ENCODE measurements at places on chromosomes 16 and 17. TPM values are rescaled to one million over a fixed set of nuclear protein-coding genes. Genes with fewer than 3 reads are reported as not detected.

- DNase-seq = no peak
These were observed 38.0 kb upstream of the CDH15 start for GRCh38 chr16:89133457-89134127.

DNA sequence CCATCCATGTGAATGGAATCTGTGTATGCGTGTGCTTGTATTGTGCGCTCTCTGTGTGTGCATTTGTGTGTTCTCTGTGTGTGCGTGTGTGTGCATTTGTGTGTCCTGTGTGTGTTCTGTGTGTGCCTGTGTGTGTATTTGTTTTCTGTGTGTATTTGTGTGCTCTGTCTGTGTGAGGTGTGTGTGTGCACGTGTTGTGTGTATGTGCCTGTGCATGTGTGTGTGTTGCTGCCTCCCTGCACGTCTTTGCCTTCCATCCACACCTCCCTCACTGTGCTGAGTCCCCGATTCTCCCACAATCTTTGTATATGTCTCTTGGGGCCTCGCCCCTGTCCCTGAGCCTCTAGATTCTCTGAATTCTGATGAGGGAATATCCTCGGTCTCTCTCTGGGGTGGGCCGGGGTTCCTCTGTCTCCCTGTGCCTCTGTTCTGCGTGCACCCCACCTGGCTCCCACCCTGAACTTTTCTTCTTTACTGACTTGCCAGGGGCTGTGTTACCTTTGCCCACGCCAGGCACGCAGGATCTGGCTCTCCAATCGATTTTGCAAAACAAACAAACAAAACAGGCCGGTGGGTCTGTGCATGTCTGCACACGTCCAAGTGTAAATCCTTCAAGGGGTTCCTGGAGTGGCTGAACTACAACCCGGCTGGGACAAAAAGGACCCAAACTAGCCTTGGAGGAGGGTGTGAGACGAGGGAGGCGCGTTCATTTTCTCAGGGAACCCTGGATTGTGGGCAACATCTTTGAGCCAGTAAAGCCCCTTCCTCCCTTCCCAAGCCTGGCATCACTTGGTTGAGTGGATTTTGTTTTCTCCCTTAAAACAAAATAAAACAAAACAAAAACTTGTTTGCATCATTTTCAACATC lies 8.1 kb upstream of the FOXF1 start:
- no peak for DNase-seq

GRCh38 chr16:75216127-75216526 lies 2.7 kb upstream of the CTRB1 start:
- no peak for DNase-seq

DNA sequence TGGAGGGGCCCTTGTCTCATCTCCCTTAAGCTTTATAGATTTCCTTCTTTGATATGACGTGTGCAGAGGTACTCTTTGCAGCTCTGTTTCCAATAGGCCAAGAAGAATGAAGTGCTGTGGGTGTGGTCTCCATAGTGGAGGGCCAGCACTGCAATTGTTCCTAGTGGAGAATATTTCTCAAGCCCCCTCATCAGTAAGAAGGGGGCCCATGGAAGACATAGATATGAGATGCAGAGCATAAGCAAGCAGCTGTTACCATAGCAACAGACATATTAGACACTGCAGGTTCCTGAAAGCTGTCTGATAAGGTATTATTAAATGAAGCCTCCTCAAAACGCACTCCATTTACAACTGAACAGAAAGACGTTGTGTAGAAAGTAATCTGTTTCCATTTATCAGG lies 240.7 kb downstream of the ZFHX3 start:
- DNase-seq = peak; percentile 38

GRCh38 chr17:58252141-58252540 lies 13.8 kb downstream of the LPO start:
- DNase-seq = no peak

- no peak for DNase-seq
These were observed 66.3 kb downstream of the CLEC16A start for GRCh38 chr16:11010575-11011221.

DNA sequence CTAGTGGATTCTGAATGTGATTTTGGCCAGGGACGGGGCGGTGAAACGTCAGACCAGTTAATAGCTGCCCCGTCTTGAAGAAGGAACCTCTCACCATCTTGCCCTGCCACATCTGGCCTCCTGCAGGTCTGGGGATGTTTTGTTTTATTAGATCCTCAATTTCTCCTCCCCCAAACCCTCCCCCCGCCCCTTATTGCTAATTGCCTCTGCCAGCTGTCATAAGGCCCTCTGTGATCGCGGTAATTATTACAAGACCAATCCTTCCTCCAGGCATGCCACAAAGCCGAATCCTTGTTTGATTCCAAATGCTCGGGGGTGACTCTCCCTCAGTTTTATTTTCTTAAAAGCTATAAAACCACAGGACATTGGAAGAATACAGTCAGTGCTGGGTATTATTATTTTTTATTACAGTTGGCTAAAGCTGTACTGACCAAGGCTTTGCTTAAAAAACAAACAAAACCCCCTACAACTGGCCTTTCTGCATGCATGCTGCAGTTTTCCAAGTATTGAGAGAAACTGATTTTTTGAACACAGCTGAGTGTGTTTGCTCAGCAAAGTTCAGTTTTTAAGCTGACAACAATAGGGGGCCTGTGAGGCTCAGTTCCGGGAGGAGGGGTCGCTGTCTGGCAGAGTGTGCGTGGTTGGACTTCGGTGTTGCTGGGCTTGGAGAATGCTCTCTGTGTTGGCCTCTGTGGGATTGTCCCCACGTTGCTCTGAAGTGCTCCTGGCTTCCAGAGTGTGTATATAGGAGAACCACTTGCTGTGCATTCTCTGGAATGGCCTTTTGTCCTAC lies 1.7 kb downstream of the KSR1 start:
- peak; percentile 29 for DNase-seq

DNA sequence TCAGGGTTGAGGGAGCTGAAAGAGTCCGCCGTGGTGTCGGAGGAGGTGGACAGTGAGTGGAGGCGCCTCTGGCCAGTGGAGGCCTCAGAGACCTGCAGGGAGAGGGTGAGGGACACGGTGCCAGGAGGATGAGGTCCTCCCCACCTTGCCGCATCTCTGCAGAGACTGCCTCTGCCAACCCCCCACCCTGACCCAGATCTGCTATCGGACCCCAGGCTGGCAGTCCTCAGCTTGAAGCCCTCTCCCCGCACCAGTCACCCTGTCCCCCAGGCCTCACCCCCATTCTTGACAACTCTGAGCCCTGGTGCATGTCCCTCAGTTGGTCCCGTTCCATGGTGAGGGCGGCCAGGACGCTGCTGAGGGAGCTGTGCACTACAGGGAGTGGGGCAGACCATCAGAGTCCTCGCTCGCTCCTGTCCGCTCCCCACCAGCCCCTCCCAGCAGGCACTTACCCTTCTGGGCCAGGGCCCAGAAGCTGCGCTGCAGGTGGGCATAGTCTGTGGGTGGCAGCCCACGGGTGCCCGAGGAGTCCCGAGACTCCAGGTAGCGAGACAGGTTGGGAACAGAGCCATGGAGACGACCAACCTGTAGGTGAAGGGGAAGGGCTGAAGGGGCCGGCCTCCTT lies 5.4 kb downstream of the OSBPL7 start:
- DNase-seq = no peak

DNA sequence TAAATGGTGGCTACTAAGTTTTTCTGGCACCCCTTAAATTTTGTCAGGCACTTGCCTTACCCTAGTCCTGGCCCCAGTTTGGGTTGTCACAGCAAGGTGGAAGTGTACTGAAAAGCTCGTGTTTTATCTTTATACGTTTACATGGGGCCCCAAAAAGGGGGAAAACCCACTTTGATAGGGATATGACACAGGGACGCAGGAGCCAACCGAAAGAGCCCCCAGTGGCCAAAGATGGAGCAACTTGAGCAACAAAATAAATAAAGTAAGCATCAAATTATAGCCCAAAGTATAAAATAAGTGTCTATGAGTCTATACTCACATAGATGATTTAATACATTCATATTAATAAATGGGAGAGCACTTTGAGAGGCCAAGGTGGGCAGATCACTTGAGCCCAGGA lies 5.0 kb upstream of the CETP start:
- no peak for DNase-seq

GRCh38 chr16:6600167-6600566 lies 732.5 kb upstream of the RBFOX1 start:
- DNase-seq = no peak

- DNase-seq = peak; percentile 91
These were observed at the start of gene NRN1L for GRCh38 chr16:67884684-67885083. Gene NRN1L (plus strand): TSS chr16:67884885. CDS start chr16:67884904, 19 bp downstream.

DNA sequence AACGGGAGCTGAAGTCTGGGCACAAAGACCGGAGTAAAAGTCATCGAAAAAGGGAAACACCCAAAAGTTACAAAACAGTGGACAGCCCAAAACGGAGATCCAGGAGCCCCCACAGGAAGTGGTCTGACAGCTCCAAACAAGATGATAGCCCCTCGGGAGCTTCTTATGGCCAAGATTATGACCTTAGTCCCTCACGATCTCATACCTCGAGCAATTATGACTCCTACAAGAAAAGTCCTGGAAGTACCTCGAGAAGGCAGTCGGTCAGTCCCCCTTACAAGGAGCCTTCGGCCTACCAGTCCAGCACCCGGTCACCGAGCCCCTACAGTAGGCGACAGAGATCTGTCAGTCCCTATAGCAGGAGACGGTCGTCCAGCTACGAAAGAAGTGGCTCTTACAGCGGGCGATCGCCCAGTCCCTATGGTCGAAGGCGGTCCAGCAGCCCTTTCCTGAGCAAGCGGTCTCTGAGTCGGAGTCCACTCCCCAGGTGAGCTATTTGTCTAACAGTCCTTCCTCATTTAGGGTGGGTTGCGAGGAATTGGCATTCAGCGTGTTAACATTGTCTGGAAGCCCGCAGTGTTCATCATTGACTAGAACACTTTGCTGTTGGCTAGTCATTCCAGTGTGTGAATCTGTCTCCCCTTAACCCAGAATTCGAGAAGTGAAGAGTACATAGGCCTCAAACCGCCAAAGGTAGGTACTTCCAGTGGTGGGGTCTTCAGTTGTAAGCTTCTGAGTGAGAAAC lies 1.5 kb downstream of the CDK12 start:
- DNase-seq = peak; percentile 8

DNA sequence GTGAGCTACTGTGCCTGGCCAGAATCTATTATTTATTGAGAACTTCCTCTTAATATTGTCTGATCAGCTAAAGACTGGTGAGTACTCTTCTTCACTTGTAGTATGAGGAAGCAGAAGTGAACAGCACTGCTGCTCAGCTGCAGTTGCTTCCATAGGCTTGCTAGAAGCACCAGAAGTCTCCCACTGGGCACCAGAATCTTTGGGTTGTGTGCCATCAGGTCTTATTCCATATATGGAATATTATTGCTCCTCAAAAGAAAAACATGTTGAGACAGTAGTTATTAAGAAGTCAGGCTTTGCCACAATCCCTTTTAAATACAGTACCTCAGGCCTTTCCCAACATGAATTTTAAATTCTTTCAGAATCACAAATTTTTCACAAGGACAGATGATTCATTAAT lies 17.2 kb downstream of the SNTB2 start:
- no peak for DNase-seq

- no peak for DNase-seq
These were observed 37.7 kb upstream of the SLC47A1 start for GRCh38 chr17:19495828-19496528.

- DNase-seq = no peak
These were observed 122.9 kb upstream of the CDH11 start for GRCh38 chr16:65244787-65245186.

DNA sequence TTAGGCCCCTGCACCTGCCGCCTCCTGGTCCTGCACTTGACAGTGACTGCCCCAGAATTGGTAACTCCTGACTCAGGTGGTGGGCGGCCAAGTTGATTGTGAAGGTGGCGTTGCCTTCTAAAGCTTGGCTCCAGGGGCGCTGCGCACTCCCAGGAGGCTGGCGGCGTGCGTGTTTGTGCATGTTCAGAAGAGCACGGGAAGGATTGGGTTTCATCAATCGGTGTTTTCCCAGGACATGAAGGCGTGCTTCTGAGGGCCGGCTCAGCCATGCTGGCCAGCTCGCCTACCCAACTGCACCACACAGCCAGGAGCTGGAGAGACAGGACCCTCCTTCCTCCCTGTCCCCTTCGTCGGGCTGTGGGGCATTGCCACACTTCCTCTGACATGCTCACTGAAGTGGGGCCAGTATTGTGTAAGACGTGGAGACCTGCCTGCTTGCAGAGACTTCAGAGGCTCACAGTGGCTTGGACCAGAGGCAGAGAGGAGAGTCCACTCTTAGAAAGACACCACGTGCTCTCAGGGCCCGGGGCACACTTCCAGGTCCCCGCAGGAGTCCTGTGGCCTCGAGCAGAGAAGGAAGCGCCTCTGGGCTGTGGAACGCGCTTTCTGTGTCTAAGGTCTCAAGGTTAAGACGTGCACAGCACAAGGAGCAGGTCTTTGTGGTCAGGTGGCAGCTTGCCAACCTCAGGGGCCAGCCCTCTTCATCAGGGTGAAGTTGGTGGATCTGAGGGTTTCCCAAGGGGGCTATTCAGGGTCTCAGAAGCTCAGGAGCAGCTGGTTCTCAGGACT lies 2.8 kb downstream of the RAB40C start:
- DNase-seq = peak; percentile 65

GRCh38 chr17:20257008-20257407 lies 210.3 kb downstream of the LGALS9B start:
- no peak for DNase-seq

- DNase-seq = no peak
These were observed 41.5 kb downstream of the CYB5B start for GRCh38 chr16:69465881-69466280.

GRCh38 chr16:68825427-68825826 lies 17.9 kb upstream of the TANGO6 start:
- DNase-seq = no peak

GRCh38 chr17:41535764-41536481 lies 7.8 kb upstream of the KRT19 start:
- peak; percentile 51 for DNase-seq

- no peak for DNase-seq
These were observed 26.8 kb upstream of the WSCD1 start for GRCh38 chr17:6043405-6043804.

- peak; percentile 82 for DNase-seq
These were observed 218.3 kb downstream of the SOX9 start for GRCh38 chr17:72338847-72339790.

DNA sequence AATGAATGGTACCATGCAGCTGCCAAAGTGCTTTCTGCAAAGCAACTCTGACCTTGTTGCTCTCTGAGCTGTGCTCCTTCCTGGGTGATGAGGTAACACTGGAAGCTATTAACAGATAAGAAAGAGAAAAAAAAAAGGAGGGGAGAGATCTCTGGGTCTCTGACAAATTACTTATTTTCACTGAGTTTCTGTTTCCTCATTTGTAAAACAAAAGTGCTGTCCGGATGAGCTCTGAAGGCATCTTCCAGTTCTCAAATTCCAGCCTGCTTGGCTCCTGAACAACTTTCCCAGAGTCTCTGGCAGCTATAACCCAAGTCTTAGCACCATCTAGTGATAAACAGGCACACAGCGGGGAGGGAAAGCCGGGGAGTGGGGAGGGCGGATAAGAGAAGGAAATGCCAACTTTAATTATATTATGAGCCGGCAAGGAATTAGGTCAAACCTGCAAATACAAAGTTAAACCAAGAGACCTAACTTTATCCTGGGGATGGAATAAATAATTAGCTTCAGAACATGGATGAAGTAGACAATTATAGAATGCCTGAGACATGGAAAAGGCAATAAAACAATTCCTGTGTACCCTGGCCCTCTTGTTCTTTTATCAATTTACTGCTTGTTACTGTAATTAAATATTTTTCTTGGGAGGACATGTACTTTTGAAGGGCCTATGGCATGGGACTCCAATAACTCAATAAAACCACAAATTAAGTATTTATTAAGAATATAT lies 61.3 kb upstream of the KIFC3 start:
- peak; percentile 91 for DNase-seq

Gene B4GALNT2
- total RNA-seq = 1.2 TPM

Gene SLC47A1
- 0.48 TPM for total RNA-seq

Gene HS3ST3B1
- 0.72 TPM for total RNA-seq

Gene ABCA6
- 17.1 TPM for total RNA-seq

Gene CDH15
- 0.48 TPM for total RNA-seq

Gene ASPHD1
- total RNA-seq = not detected

Gene ZP2
- not detected for total RNA-seq

Gene CX3CL1
- 1.2 TPM for total RNA-seq

Gene ITGAD
- not detected for total RNA-seq

Gene AOC3
- 89.1 TPM for total RNA-seq

Data from umbilical cord (tissue), 2 donors.